ENCODE measurements at places on chromosomes 4 and X.

DNA sequence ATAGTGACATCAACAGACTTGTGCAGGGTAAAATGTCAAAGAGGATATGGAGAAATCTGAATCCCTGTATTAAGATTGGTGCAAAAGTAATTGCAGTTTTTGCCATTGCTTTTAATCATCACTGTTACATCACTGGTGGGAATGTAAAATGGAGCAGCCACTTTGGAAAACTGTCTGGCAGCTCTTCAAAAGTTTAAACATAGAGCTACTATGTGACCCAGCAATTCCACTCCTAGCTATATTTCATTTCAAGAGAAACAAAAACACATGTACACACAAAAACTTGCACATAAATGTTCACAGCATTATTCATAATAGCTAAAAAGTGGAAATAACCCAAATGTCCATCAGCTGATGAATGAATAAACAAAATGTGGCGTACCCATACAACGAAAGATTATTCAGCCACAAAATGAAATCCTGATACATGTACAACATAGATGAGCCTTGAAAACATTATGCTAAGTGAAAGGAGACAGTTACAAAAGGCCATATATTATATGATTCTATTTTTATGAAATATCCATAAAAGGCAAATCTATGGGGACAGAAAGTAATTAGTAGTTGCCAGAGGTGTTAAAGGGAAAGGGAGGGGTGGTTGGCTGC is 106.4 kb downstream of the AMELX start:
- peak; percentile 50 for DNase-seq

DNA sequence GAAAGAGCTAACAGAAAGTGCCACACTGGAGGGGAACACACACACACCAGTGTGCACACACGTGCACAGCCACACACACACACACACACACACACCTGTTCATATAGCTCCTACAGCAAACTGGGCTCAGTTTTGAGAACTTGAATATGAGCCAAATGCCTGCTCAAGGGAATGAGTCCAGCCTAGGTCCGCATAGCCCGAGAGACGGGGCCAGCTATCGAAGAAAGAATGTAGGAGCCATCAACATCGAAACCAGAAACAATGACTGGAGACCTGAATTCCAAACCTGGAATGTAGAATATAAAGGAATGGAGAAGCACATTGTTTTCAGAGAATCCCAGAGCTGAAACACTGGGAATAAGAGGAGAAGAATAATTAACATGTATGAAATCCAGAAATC is 37.6 kb upstream of the ERVMER34-1 start:
- DNase-seq: no peak

DNA sequence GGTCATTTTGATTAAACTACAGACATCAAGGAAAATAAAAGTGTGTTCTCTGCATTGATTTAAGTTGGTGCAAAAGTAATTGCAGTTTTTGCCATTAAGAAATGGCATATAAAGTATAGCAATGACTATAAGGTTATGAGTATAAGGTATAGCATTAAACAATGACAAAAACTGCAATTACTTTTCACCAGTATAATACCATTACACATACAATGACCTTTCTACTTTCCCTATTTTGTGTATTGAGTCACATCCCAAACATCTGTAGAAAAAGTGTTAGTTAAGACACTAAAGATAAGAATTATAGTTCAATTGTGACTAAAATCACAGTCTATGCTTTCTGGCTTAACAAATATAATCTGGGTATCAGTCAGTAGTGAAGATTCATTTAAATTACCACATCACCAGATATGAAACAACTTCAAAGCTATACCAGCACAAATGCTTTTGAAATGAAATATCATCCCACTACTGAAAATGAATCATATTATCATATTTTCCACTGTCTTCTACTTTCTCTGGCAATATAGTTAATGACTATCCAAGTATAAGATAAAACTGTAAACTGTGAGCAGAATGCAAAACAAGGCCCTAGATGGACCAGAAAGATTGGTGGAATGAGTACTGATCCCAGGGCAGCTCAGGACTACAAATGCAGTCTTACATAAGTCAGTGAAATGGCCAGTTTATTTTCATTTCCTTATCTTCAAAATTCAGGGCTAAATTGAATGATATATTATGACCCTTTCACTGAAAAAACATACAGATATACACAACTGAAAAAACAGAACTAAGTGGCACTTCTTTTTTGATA is 241.1 kb downstream of the ANTXR2 start:
- DNase-seq: no peak

GRCh38 chr4:183118585-183118984 is 19.5 kb downstream of the WWC2 start:
- peak; percentile 97 for DNase-seq

GRCh38 chr4:154414796-154415195 is 76.8 kb downstream of the DCHS2 start:
- no peak for DNase-seq

DNA sequence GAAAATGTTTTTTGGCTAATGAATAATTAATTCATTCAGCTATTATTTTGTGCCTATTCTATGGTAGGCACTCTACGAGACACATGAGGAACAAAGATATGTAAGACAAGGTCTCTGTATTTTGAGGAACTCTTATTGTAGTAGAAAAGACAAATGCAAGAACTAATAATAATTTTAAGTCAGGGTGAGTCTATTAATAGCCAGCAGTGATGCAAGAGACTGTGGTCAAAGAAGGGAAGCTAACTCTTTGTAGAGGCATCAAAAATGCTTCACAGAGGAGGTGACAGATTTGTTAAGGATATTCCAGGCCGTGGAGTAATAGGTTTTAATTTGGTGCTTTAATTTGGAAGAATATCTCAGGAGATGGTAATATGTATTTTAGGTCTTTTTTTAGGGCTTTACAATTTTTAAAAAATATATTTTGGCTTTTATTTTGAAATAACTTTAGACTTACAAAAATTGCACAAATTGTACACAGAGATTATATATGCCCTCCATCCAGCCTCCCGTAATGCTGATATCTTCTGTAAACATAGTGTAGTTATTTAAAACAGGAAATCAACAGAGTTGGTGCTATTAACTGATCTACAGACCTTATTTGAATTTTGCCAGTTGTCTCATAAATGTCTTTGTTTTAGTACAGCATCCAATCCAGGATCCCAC is 48.1 kb downstream of the DCLK2 start:
- DNase-seq: peak; percentile 63

DNA sequence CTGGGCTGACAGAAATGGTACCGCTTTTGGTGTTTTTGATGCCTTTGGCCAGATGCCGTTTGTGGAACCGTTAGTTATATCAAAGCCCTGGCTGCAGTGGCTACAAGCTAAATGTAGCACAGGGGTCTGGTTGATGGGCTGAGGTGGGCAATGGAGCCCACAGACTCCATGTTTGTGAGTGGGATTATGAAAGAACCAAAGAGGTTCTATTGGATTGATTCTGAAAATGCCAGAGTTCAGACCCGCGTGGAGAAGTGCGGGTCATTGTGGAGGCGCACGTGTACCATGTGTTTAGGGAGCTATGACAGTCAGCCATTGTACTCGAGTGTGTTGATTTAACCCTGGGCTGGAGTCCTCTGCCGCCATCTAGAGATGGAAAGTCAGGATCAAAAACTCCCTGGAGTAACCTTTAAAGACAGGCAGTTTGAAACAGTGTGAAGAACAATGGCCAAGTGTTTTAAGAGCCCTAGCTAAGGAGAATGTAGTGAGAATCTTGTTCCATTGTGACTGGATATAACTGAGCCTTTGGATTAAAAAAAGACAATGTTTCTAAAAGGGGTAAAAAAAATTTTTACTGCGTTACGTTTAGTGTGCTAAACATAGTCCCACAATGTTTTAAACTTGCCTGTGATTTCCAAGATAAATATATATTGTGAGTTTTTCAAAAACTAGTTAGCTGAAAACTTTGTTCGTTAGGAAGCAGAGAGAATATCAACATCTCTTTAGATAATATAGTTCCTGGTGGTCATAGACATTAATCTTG is 12.7 kb downstream of the ART3 start:
- peak; percentile 43 for DNase-seq

DNA sequence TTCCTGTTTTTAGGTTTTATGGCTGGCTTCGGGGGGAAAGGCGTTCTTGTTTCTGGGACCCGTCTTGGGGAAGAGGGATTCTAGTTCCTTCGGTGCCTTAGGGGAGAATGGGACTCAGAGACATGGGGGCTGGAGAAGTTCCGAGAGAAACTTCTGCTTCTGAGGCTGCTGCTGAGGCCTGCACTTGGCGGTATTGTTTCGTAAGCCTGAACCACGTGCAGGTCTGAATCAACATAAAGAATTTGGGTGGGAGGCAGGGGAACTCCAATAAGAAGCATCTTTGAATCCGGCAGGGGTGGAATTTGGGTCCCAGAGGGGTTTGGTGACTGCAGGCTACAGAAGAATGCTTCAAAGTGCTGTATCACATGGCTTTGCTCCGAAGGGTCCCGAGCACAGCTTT is 15.1 kb downstream of the XG start:
- peak; percentile 57 for DNase-seq

DNA sequence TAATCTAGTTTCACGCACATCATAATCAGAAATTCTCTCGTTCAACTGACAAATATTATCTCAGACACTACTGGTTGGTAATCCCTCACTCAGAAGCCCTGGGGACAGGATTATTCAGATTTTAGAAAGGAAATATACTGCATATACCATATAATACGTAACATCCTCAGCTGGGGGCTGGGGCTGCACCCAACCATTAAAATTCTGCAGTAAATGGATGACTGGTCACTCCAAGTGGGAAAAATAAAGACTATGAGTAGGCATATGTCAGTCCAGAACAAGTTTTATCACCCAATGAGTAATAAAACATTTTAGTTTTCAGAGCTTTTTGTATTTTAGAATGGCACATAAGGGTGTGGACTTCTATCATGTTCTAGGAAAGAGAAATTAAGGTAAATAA is 121.7 kb upstream of the MAP3K15 start:
- DNase-seq: no peak

GRCh38 chr4:4386296-4386735 is 586 bp upstream of the NSG1 start:
- no peak for DNase-seq

DNA sequence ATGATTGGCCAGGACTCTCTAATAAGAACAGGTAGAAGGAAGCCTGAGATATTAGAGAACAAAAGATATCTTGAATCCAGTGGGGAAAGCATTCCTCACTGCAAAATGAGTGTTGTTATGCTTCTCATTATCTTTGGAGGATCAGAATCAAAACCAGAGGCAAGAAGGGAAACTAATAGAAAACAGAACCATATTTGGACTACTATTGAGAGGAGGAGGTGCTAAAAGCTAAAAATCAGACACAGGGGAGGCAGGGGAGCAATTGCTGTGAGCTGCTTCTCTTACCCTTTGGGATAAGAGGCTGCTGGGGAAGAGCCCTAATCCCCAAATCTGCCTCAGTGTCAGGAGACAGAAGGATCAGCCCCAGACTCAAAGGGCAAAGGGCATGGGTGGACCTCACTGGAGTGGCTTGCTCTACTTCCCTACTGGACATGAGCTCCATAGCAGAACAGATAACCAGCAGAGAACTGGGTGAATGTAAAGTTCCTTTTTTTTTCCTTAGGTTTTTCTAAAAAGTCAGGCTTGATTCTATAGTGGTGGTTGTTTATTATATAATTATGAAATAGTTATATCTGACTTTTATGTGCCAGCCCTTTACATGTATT is 60.1 kb downstream of the SEPTIN11 start:
- DNase-seq: no peak

DNA sequence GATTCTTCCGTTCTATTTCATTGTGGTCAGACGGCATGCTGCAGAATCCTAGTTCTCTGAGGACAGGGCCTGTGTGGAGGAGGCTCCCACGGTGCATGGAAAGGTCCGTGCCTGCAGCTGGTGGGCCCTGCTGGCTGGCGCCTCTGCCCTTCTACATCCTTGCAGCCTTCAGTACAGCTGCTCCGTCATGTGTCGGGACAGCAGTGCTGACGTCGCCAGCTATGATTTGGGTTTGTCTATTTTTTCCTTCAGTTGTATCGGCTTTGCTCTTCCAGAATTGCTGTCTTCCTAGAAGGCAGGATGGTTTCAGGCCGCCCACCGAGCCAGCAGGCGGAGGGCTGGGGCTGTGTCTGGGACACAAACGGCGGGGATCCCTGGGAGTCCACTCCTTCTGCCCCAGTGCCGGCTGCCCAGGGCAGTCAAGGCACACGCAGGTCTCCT is 32.1 kb upstream of the CPLX1 start:
- DNase-seq: no peak

DNA sequence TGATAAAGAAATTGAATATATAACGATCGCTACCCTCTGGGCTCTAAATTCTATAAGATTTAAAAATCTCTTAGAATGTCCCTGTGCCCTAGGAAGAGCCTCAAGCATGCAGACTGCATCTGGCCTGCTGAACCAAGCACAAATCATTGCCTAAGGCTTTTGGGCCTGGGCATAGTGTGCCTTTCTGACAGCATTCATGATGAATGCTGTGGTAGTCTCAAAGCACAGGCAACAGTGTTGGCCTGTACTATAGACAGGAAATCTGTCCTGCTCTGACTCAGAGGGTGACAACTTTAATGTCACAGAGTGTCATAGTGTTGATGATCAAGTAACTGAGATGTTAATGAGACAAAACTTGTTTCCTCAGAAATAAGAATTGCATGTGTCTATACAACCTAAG is 717.3 kb downstream of the STIM2 start:
- DNase-seq: no peak

DNA sequence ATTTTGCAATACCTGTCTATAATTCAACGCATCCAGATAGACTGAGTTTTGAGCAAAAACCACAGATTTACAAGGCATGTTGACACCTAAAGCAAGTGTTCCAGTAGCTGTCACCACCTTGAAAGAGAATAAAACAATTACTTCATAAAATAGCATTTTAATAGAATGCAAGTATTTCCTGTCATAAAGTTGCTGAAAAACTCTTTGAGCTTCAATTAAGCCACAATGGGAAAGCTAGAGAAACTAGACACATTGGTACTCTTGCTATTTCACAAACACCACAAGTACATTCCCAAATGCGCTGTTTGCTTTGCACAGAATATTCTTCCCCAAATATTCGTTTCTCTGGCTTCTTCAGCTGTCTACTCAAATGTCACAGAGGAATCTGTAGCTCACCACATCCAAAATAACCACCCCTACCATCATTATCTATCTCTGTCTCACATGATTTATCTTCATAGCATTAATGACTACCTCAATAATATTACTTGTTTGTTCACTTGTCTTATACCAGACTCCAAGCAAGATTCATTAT is 70.3 kb downstream of the DDX60 start:
- DNase-seq: peak; percentile 35

DNA sequence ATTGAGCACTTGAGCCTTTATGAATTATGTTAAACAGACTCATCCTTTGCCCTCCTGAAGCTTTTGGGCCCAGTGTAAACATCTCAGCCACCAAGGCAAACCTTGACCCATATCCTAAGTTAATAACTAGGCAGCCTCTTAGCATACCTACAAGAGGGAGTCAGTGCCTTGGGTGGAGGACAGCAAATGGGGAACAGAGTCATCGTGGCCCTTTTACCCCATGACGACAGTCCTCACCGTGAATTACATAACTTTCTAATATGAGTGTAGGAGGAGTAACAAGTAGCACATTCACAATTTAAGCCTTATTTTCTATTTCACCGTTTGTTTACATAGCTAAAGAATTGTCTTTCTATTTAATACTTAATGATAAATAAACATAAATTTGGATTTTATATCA is 16.8 kb downstream of the CLDN22 start:
- DNase-seq: no peak

Measured in fibroblast of skin of abdomen (primary cell).